ENCODE measurements at places on chromosomes 5 and 9.

- DNase-seq = no peak
Measured at GRCh38 chr9:121362813-121363621, 7.0 kb downstream of the STOM start.

DNA sequence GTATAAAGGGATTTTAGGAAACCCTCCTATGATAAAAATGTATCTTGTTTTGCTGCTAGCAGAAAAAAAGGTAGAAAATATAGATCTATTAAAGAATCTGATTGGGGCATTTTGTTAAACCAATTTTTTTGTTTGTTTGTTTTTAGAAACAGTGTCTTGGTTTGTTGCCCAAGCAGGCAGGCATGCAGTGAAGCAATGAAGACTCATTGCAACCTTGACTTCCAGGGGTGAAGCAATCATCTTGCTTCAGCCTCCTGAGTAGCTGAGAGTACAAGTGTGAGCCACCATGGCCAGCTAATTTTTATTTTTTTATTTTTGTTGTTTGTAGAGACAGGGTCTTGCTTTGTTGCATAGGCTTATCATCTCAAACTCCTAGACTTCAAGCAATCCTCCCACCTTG, 755.8 kb upstream of the EDIL3 start:
- no peak for DNase-seq

- DNase-seq = no peak
Measured at GRCh38 chr5:14330729-14331385, 187.7 kb downstream of the TRIO start.

DNA sequence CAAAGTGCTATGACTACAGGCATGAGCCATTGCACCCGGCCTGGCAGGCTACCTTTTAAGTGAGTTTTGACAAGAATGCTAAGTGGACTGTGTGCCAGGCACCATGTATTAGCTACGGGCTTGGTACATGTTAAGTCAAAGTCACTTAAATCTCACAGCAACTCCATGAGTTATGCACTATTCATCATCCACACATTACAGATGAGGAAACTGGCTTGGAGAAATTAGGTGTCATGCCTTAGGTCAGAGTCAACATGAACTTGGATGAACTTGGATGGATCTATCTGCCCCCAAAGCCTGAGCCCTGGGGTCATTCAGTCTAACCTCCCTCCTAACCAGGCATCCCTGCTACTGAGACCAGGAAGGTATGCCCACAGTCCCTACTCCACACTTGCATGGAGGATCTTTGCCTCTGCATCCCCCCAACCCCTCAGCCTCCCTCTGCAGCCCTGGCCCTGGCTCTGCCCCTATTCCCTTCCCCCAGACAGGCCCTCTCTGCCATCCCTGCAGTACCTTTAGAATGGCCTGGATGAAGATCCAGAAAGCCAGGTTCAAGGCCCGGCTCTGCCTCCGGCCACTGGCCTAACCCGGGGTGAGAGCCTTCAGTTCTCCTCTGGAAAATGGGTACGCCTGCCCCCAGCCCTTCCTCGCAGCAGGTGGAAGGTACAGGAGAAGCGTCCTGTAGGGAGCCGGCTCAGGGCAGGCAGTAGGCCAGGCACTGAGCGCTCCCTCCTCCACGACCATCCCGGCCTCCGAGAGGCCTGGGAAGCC, 685 bp upstream of the ADGRD2 start:
- no peak for DNase-seq

DNA sequence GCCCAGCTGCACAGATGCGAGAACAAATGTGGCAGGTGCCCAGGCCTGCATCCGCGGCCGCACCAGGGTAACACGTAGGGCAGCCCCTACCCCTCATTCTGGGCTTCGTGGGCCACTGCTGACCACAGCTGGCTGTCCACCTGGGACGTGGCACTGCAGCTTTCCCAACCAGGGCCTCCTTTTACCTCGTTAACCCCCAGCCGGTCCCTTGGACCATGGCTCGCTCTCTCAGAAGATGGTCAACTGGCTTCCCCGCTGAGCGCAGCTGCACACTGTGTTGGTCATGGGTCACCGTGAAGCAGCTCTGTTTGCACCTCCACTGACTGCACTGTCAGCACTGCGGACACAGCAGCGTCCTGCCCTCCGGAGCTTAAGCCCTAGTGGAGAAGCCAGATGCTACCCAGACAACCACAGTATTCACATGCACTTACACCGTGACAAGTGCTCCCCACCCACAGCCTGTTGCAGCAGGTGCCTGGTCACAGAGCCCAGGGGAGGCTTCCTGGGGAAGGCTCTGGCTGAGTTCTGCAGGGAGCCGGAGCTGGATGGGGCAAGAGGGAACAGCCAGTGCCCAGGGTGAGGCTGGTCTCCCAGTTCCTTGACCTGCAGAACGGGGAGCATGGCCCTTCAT, 10.5 kb upstream of the PLEKHG4B start:
- DNase-seq = no peak

- no peak for DNase-seq
Measured at GRCh38 chr9:88829276-88829675, 162.0 kb upstream of the S1PR3 start.

DNA sequence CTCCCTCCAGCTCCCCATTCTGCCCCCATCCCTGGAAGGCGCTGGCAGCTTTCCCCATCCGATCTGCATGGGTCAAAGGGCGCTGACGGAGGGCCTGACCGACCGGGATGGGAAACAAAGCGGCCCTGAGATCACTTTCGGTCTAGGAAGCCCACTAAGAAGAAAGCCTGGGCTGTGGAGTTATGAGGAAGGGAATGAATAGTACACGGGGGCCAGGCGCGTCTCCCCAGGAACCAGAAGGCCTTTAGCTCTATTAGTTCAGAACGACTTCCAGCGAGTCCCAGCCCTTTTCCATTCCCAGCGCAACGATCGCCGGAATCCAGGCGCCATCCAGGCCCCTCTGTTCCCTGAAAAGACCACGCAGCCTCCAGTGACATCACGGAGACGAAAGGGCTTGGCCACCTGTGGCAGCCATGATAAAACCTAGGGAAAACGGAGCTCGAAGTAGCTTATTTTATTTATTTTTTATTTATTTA, 70.1 kb upstream of the CCDC180 start:
- DNase-seq = peak; percentile 42

GRCh38 chr9:92405818-92406217, 1.4 kb upstream of the OGN start:
- DNase-seq = no peak

DNA sequence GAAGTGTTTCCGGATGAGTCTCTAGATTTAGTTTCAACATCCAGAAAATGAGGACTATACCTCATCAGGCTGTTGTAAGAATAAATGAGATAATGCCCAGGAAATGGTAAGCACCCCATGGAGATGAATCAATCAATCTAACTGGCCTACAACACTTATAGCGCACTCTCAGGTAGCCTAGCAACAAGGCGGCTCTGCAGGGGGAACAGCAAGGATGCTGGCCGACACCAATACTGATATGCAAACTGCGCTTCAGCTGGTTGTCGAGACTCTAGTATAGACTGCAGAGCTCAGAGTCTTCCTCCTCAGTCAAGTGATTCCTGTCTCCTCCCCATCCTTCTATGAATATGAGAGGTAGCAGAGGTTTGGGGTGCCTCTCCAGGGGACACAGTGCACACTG, 218.8 kb upstream of the WWC1 start:
- no peak for DNase-seq

DNA sequence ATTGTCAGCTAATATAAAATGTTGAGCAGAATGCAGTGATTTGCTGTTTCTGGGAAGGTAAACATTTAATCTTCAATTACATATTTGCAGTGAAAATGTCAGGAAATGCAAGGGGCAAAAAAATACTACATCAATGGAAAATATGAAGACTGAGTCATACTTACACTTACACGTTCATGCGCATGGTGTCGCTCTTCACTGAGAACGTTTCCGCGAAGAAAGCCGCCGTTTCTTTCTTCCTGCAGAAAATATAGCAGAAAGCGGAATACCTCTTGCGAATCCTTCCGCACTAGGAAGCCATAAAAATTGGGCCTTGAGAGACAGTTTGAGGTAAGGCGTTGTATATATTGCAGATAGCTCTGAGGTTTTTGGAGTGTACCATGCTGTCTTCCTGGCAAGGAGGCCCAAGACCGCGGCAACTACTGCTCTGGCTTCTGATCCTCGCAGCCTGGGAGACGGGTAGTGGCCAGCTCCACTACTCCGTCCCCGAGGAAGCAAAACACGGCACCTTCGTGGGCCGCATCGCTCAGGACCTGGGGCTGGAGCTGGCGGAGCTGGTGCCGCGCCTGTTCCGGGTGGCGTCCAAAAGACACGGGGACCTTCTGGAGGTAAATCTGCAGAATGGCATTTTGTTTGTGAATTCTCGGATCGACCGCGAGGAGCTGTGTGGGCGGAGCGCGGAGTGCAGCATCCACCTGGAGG, at the start of gene PCDHA13:
TSS of gene PCDHA13 (plus strand) at position 236 of the 702 bp plus-strand sequence. CDS start at position 381, 145 bp downstream.
- no peak for DNase-seq

- DNase-seq = no peak
Measured at GRCh38 chr9:20289423-20290010, 332.8 kb downstream of the MLLT3 start.

DNA sequence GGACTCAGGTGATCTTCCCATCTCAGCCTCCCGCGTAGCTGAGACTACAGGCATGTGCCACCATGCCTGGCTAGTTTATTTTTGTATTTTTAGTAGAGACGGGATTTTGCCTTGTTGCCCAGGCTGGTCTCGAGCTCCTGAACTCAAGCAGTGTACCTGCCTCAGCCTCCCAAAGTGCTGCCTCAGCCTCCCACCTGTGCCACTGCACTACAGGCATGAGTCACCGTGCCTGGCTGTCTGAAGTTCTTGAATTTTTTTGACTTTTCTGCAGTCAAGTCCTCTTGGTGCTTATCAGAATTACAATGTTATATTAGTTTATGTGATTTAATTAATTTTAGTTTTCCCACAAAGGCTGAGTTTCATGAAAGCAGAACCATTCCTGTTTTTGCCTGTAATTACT, 9.8 kb downstream of the SPIN1 start:
- no peak for DNase-seq

GRCh38 chr5:17287501-17288155, 70.2 kb downstream of the BASP1 start:
- DNase-seq = no peak

GRCh38 chr5:154771383-154771901, 16.3 kb downstream of the LARP1 start:
- DNase-seq = peak; percentile 36

GRCh38 chr5:73625372-73625943, 538 bp upstream of the ARHGEF28 start:
- no peak for DNase-seq

DNA sequence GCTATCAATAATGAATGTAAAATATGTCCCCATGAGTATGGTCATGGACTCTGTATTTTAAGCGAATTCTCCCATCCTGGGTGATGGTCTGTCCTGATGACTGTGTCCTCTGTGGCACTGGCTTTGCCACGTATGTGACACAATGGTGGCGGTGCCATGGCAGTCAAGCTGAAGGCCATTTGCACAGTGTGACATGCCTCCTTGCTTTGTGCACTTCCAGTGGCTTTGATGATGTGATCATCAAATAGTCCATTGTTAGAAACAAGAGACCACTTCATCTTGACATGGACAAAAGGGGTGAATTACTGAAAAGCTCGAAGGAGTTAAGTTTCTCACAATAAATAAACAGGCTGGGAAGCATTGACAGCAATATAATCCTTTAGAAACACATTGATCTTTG, 31.0 kb upstream of the PRRC1 start:
- DNase-seq = no peak

DNA sequence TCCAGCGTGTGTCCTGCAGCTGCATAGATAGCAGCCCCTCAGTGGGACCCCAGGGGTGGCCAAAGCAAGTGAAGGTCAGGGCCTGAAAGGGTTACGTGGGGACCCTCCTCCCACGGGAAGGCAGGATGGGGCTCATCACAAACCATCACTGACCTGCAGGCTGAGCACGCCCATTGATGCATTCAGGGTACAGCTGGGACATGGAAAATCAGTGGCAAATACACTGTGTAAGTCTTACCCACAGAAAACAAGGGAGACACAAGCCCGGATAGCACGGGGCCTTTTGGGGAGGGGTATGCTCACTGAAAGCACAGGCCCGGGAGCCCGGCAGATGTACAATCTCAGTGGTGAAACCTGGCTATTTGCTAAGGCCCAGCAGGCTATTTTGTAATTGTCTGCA, 49.1 kb downstream of the SEMA4D start:
- DNase-seq = no peak

- DNase-seq = no peak
Measured at GRCh38 chr9:19156026-19156474, 28.8 kb upstream of the PLIN2 start.

GRCh38 chr5:95715799-95716461, 15.2 kb upstream of the RHOBTB3 start:
- no peak for DNase-seq
